ENCODE measurements at places on chromosomes 3 and 15.

GRCh38 chr15:59571606-59572005 lies 40.0 kb upstream of the GCNT3 start:
- DNase-seq = no peak

DNA sequence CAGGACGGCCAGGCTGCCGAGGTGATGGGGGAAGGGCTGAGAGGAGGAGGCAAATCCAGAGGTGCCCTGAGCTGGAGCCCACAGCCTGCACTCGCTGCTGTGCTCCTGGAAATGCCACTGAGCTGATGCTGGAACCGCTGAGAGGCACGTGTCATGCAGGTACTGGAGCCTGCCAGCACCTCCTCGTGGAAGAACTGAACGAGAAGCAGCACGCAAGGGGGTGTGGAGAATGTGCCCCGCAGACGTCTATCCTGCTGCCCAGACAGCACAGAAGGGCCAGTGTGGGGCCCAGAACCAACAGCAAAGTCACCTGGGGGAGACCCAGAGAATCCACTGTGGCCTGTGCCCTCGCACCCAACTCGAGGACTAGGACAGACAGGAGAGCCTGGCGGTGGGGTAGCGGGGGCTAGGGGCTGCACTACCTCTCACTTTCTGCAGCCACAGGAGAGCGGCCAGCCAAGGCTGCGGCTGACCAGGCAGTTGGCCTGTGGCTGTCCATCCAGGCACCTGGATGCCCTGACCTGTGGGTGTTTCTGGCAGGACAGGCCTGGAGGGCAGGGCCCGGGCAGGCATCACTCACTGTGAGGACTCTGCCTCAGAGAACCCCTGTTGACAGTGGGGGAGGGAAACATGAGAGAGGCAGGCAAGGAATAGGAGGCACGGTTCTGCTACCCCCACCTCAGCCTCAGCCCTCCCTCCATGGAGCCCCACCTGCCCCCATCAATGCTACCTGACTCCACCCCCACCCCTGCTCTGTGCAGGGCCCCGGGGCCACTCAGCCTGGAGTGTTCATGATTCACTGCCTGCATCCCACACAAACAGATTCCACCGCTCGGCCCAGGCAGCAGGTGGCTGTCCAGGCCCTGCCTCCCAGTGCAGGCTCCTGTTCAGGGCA lies 213.1 kb downstream of the TBC1D2B start:
- no peak for DNase-seq

- DNase-seq = no peak
These were observed 47.9 kb downstream of the TLE3 start for GRCh38 chr15:70049701-70050301.

DNA sequence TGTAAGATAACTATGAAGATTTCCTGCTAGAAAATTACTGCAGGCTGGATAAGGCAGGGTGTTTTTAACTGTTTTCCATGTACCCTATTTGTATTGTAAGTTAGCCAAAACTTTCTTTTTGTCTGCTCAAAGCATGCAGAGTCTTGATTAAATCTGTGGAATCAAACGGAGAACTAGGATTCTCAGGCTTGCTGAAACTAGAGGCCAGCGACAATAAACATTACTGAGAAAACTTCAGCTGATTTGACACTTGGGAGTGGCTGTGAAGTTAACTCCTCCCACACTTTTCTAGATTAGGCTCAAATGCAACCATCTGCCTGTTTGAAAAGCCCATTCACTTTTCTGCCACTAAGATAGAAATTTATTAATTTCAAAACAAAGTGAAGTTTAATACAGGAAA lies 153.2 kb upstream of the FRMD4B start:
- DNase-seq = no peak

GRCh38 chr3:16516695-16517481 lies 3.4 kb upstream of the RFTN1 start:
- DNase-seq = no peak

DNA sequence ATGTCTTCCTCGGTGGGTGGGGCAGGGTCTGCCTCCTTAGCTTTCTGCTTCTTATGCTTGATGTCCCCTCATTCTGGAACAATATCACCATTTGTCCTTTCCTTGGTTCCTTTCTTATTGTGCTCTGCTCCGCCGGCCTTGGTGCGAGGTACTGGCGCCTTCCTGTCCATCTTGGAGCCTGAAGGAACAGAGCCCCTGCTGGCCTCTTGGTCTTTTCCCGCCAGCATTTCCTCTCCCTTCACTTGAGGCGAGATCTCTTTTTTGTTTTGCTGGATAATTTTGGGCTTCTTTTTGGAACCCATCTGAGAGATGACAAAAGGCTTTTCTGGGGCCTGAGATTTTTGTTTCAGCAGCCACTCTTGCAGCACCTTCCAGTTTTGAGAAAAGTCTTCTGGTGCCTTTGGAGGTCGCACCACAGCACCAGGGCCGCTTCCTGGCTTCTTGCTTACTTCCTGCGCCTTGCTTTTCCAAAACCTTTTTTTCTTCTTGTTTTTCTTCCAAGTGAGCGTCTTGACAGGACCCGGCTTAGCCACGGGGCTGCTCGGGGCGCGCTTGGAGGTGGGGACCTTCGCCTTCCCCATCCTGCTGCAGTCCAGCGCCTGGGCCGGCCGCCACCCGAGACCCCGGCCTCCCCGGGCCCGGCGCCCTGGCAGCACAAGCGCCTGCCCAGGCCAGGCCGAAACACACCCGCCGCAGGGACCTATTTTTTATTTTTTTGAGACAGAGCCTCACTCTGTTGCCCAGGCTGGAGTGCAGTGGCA lies 127.1 kb downstream of the KLF13 start:
- DNase-seq = no peak

DNA sequence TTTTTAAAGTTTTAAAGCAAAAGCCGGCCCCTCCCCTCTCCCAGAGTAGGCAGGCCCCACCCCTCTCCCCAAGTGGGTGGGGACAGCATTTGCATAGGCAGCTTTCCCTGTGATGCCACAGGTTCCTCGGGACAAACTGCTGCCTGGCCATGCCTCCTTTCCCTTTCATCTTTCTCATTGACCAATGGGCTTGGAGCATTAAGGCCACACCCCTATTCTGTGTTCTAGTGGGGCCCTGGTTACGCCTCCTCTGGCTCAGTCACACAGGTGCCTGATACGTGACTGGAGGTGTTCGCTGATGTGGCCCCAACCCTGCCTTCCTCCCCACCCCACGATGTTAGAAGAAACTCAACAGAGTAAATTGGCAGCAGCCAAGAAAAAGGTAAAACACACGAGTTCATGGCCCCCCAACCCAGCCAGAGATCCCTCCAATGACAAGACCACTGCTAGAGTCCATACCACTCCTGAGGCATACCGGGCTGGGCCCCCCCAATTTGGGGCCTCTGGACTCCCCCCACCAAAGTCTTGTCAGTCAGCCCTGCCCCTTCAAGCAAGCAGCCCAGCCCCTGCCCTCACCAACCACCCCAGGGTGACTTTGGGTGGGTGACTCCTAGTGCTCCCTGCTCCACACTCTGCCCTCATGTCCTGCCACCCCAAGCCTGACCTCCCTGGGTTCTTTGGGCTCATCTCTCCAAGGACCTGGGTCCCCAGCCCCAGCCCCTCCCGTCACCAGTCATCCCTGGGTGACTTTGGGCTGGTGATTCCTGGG lies 62.8 kb upstream of the CSPG4 start:
- DNase-seq = no peak

- no peak for DNase-seq
These were observed 393.3 kb downstream of the TIGIT start for GRCh38 chr3:114687151-114687550.

DNA sequence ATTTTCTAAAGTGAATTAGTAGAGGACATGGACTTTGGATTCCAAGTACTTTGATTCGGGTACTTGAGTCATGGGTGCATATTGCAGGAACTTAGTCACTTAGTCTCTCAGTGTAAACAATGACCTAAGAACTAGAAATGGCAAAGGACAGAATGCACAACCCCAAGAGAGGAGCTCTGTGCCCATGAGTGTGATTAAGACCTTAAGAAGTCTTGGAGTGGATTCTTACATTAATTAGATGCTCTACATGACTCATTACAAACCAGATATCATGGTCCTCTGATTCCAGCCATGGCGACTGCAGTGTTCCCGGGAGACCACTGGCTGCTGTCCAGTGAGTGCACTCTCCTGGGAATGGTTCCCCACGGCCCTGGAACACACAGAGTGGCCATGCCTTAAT lies 251.5 kb downstream of the GABRG3 start:
- DNase-seq = no peak

DNA sequence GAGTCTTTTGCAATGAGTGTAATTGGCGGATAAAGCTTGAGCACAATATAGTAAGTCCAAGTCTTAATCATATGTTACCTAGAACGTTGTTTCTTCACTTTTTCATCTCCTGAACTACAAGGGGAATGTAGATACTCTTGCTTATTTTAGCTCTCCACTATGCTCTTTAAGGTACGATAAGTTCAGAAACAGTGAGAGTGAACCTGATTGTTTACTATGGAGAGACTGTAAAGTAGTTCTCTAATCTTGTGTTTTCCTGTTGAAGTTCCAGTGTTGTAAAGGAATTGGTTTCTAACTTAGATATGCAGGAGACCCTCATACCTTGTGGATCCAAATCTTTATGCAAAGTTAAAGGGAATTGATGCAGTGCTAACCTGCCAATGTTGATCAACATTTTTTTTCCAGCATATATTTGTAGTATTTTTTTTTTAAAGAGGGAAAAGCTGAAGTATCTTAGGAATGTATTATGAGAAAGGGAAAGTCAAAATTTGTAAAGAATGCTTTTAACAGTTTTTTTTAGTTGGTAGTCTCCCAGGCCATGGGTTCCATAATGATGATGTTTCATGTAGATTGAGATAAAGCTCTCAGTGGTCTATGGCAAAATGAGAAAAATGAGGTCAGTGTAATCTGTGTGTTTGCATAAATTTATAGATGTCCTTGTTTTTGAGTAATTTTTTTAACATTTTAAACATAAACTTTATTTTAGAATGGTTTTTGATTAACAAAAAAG lies 14.9 kb downstream of the ATP11B start:
- DNase-seq = no peak

- no peak for DNase-seq
These were observed 74.7 kb upstream of the SH3GL3 start for GRCh38 chr15:83372434-83372891.

GRCh38 chr3:119700269-119700919 lies 2.4 kb upstream of the CFAP91 start:
- DNase-seq = peak; percentile 76

DNA sequence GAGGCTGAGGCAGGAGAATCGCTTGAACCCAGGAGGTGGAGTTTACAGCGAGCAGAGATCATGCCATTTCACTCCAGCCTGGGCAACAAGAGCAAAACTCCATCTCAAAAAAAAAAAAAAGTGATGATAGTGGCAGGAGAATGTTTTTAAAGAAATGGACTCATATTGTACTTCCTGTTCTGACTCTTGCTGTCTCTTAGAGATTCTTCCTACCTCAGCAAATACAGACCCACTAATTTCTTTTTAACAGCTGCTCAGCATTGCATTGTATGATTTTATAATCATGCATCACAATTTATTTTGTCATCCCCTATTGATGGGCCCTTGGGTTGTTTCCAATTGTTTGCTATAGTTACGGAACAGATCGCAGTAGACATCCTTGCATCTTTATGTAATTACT lies 8.8 kb upstream of the ANKDD1A start:
- DNase-seq = no peak

GRCh38 chr3:172467170-172467824 lies 19.0 kb upstream of the GHSR start:
- DNase-seq = no peak

DNA sequence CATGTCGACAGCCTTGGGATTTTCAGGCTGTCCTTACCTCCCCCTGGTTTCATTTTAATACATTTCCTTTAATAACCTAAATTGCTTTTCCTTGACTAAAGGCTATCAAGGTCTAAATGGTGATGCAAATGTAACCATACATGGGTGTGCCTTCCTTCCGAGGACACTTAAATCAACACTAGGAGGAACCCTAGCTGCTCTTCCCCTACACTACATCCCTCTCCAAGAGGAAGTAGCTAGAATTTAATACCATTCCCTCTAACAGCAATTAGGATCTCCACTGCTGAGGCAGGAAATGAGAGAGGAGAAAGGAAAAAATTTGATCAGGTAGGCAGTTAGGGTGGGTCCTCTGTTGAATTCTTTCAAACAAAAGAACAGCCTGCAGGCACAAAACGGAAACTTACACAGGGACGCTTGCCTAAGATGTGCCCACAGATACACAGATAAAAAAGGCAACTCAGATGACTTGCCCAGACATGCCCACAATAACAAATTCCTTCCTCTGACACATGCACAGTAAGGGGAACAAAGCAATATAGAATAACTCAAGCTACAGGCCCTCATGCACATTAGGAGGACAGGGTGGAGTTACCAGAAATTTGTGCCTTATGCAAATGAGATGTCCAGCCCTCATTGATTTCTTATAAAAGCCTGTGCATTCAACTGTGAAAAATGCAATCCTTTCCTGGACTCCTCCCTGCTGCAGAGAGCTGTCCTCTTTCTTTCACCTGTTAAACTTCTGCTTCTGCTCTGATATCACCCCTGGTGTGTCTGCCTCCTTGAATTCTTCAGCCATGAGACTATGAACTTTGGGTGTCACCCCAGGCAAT lies 1024.4 kb upstream of the CADM2 start:
- DNase-seq = no peak

DNA sequence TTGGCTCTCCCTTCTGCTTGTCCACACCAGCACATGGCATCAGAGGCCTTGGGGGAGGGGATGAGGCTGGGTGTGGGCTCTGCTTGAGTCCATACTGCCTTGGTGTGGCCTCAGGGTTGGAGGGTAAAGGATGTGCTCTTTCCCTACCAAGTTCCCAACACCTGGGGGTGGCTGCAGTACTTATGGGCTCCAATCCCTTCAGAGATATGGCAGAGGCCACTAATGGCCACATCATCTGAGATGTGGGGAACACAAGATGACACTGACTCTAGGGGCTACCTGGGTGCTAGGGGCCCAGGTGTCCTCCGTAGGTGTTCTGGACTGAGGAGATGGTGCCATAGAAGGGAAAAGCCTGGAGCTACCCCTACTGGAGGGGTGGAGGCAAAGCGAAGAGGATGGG lies 6.9 kb downstream of the CXCR6 start:
- DNase-seq = no peak

DNA sequence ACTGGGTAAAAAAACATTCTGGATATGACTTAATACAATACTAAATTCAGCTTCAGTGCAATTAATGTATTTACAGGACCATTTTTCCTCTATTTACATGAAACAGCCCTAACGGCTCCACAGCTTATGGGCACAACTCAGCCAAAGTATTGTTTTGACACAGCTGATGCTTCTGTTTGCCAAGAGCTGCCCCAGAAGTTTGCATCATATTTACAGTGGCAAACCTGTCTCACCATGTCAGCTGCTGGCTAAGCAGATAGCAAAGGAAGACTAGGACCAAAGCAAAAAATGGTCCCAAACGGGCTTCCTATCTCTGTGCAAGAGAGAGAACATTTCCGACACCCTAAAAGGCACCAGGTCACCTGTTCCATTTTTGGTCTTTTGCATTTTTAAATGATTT lies 94.5 kb downstream of the ADAMTS9 start:
- no peak for DNase-seq

- DNase-seq = no peak
These were observed 31.0 kb downstream of the CFAP91 start for GRCh38 chr3:119733812-119734211.

GRCh38 chr15:81025721-81026370 lies 25.1 kb downstream of the TLNRD1 start:
- DNase-seq = no peak
